H54 (cell line): ENCODE measurements at places on chromosomes 1 and 21.
A peak's percentile ranks its signal among the peaks of the same experiment; 100 is the strongest.

- DNase-seq: peak; percentile 62
These were observed at the start of gene RGS7 for GRCh38 chr1:241356519-241357365. Gene RGS7, minus strand, starts transcription at chr1:241357205.

DNA sequence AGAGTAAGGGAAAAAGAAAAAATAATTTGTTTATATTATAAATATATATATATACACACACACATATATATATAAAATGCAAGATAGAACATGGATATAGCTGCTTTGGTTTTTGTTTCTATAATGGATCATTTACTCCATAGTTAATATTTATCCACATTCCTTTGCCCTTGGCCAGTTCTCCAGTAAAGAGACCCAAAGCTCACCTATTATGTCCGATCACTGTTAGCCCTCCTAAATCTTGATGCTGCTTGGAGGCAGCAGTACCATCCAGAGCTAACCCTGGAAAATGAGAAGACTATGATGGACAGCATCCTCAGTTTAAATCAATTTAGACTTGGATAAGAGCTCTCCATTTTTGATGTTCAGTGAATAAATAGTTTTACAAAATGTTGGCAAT lies 407.7 kb downstream of the PLPP3 start:
- no peak for DNase-seq

DNA sequence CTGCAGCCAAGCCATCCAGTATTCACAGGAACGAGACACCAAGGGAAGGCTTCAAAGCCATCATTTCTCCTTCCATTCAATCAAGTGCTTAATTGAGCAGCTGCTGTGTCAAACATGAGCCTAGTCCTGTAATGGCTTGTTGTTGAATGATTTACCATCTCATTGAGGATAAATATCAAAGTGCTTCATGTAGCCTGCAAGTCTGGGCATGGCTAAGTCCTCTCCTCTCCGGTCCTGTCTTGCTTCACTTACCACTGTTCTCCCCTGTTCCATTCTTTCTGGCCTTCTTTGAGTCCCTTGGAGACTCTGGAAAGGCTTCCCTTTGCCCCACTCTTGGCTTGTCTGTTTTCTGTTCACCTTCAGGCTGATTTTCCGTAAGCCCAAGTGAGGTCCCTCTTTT lies 279.8 kb downstream of the PBX1 start:
- no peak for DNase-seq

- no peak for DNase-seq
These were observed 173.7 kb upstream of the CAMK1G start for GRCh38 chr1:209409780-209410179.

- DNase-seq: no peak
These were observed 78.1 kb upstream of the COX20 start for GRCh38 chr1:244757091-244757939.

DNA sequence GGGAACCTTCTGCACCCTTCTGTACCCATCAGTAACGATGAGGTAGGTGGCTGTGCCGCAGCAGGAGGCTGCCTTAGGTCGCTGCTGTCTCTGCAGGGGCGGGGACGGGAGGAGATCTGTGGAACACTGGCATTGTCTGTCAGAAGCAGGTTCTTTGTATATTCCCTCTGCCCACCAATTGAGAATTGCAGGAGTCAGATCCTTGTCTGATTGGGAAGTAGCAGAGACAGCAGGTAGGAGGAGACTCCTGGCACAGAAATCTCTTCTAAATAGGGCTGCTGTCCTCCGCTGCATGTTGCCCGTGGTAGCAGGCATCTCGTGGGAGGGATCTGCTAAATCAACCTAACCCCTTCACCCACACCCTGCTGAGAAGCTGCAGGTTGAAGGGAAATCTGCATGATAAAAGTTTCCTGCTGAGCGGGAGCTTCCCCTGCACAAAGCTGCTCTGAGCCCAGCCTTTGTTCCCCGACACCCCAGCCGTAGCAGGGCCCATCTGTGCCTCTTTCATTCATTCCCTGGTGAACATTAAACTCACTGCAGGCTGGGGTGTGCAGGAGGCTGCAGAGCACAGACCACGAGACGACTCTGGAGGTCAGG lies 15.9 kb downstream of the SARS1 start:
- no peak for DNase-seq
